CD4-positive, alpha-beta T cell treated with Interleukin-6 at 100 ng/mL for 8 hours (primary cell): ENCODE measurements at places on chromosomes 4 and X.
A peak's percentile ranks its signal among the peaks of the same experiment; 100 is the strongest.

DNA sequence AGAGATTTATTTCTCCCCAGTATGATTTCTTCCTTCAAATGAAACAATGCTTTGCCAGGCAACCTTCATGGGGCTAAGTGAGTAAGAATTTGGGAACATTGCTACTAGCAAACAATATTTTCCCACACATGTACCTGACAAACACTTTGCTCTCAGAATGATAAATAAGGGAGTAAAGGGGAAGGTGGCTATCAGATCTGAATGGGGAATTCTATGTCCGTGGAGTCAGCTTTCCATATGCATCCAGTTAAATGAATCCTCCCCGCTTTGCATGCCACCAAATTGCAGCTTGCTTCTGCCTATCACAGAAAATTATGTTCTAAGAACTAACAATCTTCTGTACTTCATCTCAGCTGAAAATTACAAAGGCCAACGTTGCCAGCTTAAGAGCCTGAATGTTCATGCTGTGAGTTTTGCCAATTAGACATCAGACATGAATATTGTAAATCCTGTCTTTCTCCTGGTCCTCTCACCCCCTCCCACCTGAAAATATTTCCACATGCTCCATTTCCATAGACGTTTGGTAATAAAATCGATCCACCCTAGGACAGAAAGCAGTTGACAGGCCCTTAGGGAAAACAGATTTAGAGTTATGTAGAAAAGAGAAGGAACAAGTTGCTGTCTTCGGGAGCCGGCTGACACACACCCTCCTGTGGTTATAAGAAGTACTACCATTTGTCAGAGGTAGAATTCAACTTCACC lies 6.3 kb downstream of the MEPE start:
- no peak for DNase-seq

DNA sequence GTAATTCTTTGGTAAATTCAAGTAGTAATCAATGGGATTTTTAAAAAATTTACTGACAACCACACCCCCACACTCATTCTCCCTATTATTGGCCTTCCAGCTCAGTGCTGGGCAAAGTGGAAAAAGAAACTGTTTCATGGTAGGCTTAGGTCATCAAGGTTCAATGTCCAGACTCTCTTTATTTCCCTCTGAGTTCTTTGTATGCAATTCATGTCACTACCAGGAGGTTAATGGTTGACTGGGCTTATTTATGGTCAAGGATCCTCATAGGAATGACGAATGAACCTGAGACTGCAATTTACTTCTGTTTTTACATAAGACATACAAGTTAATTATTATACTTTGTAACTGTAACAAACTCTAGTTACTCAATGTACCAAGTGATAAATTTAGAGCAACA lies 403.2 kb downstream of the KLHL13 start:
- DNase-seq, result no peak

GRCh38 chr4:74598611-74599325 lies 153.8 kb downstream of the AREG start:
- DNase-seq, result no peak

DNA sequence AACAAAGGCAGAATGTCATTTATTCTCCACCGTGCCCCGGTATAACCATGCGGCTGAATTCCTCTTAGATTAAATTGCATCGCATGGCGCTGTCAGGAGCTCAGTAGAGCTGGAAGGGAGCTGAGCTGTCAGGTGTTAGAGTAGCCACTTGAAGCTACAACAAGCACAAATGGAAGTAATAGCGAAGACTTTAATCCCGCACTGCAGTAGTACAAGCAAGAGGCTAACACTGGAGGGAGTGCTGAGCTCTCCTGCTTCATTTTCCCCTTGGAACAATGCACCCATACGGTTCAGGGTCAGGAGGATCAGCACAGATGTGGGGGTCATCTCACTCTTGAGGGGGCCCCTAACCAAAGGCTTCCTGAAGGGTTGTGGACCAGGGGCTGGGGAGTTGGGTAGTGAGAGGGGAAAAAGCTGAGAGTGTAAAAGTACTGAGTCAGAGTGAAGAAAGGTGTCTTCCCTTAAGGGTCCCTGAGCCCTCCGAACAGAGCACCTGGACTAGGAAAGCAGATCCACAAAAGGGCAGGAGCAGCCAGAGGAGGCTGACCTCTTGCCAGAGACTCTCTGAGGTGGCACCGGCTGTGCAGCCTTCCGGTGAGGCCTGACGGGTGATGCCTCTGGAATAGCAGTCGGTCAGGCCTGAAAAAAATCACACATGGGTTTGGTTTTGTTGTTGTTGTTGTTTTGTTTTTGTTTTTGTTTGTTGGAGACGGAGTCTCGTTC lies 36.0 kb upstream of the CBR4 start:
- no peak for DNase-seq

- no peak for DNase-seq
These were observed 62.2 kb upstream of the SPANXD start for GRCh38 chrX:141760761-141761160.

GRCh38 chrX:134388161-134389109 lies 71.5 kb upstream of the HPRT1 start:
- DNase-seq, result no peak

- DNase-seq, result no peak
These were observed 16.3 kb downstream of the MAML3 start for GRCh38 chr4:140137671-140138070.

- DNase-seq, result peak; percentile 45
These were observed 2.5 kb upstream of the BRWD3 start for GRCh38 chrX:80812176-80812575.

DNA sequence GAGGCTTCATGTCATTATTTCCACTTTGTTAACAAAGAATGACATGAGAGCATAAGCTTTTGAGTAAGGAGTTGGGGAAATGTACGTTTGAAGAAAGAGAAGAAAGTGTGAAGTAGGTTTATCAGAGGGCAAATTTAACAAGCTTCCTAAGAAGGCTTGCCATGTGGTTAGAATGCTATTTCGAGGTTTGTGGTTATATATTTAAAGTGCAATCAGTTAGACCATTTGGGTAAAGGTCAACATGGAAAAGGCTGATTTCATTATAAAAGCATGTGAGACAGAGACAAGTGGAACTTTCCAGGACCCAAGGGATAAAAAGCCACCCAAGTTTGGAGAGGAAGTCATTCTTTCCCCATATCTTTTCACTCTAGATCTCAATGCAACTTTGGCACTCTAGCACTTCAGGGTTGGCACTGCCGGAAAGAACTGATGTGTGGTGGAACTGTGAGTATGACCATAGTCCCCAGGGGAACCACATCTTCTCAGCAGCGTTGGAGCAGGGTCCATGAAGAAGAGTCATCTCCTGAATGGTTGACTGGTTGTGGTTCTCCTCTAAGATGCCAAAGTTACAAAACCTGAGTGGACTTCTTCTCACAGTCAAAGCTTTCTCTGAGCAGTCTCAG lies 529.9 kb downstream of the MID1IP1 start:
- DNase-seq, result no peak

GRCh38 chr4:136863756-136864155 lies 668.5 kb downstream of the PCDH18 start:
- DNase-seq, result no peak

DNA sequence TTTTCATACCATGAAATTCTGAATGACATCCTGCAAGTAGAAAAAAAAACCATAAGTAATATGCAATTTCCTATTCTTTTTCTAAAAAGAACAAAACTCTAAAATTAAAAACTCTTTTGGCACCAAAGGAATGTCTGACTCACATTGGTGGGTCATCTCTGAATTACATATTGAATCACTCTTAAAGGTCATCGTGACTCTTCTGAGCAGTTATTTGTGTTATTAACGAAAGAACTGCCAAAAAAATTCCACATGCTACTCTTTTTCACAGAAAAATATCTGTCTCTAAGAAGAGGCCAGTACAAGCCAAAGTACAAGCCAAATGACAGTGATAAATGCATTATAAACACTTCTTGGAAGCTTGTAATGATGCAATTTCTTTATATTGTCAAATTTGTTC lies 282.2 kb downstream of the GUCY2F start:
- no peak for DNase-seq

DNA sequence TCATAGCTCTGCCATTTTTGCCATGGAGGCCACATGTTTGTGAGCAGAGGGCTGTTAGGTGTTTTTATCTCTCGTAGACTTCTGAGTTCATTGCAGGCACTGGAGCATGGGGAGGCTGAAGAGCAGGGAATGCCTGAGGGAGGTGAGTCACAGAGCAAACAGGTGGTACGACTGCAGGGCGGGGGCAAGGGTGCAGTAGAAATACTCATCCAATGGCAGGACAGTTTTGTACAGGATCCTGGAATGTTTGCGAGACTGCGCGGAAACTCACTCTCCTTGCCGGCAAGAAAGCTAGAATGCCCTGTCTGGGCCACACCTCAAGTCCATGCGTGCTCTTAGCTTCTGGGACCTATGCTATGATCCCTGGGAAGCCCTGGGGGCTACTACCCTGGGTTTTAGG lies 20.0 kb upstream of the VCX2 start:
- no peak for DNase-seq

GRCh38 chr4:67558493-67558892 lies at the start of gene STAP1:
Gene STAP1, plus strand, starts transcription at chr4:67558727. Its CDS starts 83 bp downstream, at chr4:67558810.
- DNase-seq, result peak; percentile 57

DNA sequence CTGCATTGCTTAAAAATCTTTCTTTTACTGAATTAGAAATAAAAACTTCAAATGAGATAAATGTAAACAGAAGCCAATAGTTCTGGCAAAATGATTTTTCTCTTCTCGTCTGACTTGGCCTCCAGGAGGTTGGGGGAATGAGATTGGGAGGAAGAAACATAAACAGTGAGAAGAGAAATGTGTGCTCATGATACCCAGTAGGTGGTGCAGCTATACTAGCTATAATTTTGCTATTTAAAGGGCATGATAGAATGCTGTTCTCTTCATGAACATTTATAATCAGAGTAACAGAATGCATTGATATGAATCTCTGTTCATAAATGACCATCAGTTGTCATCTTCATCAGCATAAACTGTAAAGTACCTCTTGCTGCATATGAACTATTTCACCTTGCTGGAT lies 85.5 kb downstream of the TACR3 start:
- no peak for DNase-seq

DNA sequence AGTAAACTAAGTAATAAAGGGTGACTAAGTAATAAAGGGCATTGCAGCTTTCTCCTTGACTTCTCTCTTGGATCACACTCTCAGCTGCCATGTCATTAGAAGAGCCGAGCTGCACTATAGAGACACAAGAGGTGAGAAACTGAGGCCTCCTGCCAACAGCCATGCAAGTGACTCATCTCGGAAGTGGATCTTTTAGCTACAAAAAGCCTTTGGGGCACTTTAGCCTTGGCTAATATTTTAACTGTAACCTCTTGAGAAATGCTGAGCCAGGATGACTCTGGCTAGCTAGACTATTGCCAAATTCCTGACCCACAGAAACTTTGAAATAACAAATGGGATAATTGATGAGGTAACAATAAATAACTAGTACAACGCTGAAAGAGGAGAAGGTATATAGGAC lies 1.5 kb upstream of the NEIL3 start:
- DNase-seq, result no peak
